ENCODE measurements at places on chromosomes 7 and 10.

- no peak for DNase-seq
These were observed 66.6 kb downstream of the FZD1 start for GRCh38 chr7:91330866-91331265.

DNA sequence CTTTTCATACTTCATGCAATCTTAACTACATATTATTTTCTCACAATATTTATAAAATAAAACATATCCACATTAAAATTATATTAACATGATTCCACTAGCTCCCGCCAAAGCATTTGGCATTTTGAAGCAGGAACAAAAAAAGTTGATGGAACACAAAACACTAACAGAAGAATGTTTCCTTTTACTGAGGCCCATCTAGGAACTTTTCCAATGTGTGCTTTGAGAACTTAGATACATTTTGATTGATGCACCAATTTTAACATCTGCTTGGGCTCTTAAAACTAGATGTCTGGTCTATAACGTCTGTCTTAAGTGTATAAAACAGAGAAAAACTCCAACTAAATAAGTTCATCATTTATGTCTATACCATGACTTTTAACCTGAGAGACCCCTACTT is 1214.8 kb downstream of the SORCS1 start:
- DNase-seq: no peak

- no peak for DNase-seq
These were observed 126.6 kb upstream of the PARD3 start for GRCh38 chr10:34941471-34942357.

GRCh38 chr7:133079296-133079695 is 2.6 kb downstream of the CHCHD3 start:
- no peak for DNase-seq

- no peak for DNase-seq
These were observed 6.9 kb upstream of the CREB3L2 start for GRCh38 chr7:138008588-138009349.

DNA sequence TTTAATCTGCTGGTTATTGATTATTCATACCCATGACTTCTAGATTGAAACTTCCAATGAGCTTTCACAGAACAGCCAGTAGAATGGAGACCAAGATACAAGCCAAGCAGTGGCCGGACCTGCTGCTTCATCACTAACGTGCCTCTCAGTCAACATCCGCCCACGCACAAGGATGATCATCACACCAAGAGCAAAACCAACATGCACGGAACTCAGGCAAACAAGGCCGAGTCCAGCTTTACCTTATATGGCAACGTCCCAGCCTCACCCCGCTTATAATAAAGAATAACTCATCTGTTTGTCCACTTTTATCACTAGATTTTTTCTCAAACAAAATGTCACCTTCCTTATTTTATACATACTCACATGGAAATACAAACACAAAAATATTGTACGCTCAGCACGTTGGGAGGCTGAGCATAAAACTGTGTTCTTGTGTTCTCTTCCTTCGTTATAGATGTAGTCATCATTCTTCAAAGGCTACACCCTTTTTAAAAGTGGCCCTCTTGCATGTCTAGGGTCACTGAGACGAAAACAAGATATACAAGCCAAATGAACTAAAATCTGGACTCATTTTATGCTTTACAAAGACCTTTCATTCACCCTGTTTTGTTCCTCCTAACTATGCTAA is 122.7 kb downstream of the SFMBT2 start:
- DNase-seq: no peak

DNA sequence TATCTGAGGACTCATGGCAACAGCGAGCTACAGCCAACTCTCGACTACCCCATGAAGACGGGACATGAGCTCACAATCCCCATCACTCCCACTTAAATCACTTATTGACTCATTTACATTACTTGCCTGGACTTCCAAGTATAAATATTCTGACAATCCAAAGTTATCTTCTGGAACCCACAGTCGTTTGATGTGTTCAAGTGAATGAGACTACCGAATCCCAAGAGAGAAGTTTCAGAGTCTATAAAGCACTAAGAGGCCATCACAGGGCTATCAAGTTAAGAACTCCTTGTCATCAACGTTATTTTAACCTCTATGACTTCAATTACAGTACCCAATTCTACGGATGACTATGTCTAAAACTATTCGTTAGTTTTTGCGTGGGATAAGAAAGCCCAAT is 11.5 kb upstream of the ANAPC16 start:
- DNase-seq: no peak

DNA sequence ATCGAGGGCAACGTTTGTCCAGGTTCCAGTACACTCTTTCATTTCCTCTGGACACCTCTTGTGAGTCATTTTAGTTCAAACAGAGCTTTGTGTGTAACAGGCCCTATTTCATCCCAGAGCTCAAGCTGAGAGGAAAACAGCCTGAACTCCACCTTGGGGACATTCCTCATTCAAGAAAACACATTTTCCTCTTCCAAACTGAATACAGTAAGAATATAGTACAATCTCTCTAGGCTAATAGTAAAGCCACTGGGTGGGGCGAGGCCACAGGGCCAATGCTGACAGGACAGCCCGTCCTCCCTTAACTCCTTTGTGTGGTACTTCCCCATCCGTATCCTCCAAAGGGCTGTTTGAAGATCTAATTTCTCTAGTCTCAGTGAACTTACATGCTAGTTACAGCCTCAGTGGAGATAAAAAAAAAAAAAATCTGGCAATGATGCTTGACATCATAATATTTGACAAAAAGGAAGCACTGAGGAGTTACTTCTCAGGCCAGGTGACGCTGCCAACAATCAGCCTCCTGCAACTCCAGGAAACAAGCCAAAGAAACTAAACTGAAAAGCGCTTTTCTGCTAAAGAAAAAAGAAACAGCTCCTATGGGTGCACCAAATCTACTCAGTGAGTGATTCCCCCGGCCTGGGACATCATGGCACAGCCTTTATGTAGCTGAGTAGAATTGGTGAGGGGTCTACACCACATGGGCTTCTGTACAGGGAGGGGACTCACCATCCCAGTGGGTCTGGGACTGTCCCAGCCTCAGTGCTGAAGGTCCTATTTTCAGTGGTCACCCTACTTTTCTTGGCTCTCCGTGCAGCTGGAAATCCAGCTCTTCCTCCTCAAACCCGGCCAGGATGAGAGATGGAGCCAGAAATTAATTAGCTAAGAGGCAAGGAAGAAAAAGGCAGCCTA is 238.2 kb upstream of the NEBL start:
- DNase-seq: no peak

DNA sequence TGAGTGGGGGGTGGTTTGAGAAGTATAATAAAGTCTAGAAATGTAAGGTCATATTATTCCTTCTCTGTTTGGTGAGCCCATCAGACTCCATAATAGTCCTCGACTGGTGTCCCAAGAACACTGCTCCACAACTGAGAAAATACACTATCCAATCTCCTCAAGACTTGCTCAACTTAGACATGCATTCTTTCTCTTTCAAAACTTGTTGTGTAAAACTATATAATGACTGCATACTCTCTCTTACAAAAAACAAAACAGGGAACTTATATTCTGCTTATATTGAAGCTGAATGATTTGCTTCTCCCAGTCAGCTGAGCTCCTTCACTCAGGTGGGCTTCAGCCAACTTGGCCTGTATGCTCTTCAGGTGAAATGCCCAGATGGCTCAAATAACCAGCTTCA is 204.7 kb downstream of the ZNF365 start:
- no peak for DNase-seq

GRCh38 chr7:21429786-21430574 is 2.1 kb downstream of the SP4 start:
- DNase-seq: no peak

- no peak for DNase-seq
These were observed 8.5 kb downstream of the ASAH2 start for GRCh38 chr10:50242777-50243176.

DNA sequence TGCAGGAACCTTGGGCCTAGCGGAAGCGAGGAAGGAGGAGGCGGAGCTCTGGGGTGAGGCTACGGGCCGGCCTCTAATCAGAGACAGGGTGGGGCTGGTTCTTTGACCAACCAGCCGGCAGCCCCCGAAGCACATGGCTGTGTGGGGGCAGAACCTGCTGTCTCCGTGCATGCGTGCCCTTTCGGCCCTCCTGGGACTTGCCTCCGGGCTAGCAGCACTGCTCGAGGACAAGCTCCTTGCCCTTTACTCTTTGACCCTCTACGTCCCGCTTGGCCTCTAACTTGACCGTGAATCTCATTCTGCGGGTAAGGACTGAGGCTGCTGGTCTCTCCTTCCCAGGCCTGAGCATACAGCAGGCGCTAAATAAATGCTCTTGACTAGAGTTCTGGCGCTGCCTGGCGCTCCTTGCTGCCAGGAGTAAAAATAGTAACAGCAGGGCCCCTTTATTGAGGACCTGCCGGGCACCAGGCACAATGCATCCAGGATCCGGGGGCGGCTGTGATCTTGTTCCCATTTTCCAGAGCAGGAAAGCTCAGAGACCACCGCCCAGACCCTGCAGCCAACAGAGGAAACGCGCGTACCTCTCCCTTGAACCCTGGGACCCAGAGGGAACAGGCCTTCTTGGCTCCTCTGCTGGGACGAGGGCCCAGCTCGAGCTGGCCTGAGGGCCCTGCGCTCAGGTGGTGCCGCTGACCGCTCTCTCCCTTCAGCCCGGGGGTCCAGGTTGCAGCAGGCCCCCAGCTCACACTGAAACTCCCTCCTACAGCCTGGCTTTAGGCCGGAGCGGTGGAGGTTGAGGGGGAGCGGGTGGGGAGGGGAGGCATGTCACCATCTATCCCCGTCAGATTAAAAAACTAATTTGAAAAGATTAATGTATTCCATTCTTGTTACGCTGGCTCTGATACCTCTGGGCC is 2.7 kb upstream of the COMTD1 start:
- DNase-seq: no peak

DNA sequence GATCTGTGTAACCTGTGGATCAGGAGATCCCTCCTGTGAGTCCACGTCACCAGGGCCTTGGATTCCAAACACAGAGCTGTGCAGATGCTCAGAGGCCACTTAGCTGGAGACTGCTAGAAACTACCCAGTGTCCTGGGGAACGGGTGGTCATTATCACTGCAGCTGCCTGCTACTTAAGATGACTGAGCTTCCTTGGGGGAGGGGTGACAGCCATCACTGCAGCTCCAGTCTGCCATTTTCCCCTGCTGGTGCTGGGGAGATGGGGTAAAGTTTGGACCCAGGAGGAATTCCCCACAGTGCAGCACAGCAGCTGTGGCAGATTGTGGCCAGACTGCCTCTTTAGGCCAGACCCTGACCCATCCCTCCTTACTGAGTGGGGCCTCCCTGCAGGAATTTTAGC is 78.8 kb upstream of the VOPP1 start:
- DNase-seq: no peak

GRCh38 chr10:79404231-79404609 is 41.2 kb downstream of the ZCCHC24 start:
- peak; percentile 70 for DNase-seq

DNA sequence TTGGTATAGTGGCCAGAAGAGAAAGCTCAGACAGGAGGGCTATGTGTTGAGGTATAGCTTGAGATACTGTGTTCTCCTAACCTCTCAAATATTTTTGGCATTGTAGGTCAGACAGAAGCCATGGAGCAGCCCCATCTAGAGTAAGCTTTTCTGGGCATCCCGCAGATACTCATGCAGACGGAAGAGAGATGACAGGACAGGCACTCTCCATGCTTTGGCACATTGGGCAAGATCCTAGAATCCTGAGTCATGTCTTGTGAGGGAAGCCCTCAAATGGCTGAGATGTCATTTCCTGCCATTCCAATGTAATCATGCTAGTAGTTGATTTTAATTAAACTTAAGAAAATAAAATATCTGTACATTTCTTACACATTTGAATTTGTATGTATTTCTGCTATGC is 16.8 kb upstream of the KIF20B start:
- no peak for DNase-seq

- no peak for DNase-seq
These were observed 51.2 kb downstream of the PDE1C start for GRCh38 chr7:32018845-32019578.

DNA sequence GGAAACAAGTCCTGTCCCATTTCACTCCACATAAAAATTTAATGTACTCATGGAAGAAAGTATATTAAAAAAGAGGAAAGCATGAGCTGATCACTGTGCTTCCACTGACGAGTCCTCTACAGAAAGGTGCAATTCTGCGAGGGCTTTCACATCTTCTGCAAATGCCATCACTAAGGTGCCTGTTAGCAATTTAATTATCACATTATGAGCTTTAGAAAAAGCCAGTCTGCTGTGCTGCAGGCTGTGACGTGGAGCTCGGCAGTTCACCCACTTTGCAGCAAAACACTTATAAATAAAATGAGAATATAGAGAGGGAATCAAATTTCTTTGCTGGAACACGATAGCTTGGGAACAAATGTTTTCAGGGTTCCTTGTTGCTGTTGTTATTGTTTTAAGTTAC is 22.5 kb upstream of the NEUROD6 start:
- no peak for DNase-seq

- DNase-seq: no peak
These were observed 104.0 kb downstream of the MAD1L1 start for GRCh38 chr7:2128601-2129322.

- no peak for DNase-seq
These were observed 379.7 kb upstream of the ZMIZ1 start for GRCh38 chr10:78688901-78689583.

Data from GM04503 (cell line).